ENCODE measurements at places on chromosomes 2 and 18. TPM values are rescaled to one million over a fixed set of nuclear protein-coding genes. Genes with fewer than 3 reads are reported as not detected.

CNTNAP5 gene
- 41.0 TPM for total RNA-seq

DHRS9 gene
- total RNA-seq = 0.94 TPM

CYP26B1 gene
- total RNA-seq = 3.1 TPM

ZNF142 gene
- total RNA-seq = 11.9 TPM

GRCh38 chr2:75336451-75336850, 137.1 kb upstream of the TACR1 start:
- no peak for DNase-seq

DNA sequence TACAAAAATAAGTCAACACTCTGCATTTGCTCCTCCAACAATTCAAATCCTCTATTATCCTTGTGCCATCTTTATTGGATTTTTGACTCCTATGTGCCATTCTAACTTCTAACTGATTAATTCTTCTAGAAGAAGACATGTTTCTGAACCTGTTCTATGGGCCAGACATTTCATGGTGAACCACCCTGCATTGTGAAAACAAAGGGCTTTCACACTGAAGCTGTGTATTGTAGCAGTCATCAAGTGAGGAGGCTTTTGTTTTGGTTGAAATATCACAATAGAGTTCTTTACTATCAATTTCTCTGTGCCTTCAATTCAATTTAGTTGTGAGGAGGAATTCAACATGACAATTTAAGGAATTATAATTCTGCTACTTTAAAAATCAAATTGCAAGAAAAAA, 357.9 kb downstream of the PLCL1 start:
- DNase-seq = no peak

DNA sequence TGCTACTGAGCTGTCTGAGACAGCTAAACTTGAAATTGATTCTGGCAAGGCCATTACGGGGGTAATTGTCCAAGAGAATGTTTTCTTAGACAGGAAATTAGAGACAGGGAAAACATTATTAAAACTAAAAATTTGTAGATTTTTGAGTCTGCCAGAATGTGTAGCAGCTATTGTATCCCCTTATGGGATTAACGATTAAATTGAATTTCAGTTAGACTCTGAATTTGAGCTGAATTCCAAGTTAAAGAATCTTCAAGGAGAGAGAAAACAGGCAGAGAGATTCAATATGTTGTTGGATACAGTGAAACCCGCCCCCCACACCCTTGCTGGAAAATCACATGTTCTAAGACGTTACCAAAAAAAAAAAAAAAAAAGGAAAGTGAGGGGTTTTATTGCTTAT, 32.7 kb upstream of the CCDC68 start:
- no peak for DNase-seq

- no peak for DNase-seq
Observed at GRCh38 chr2:140539242-140539875, 1591.5 kb downstream of the LRP1B start.
